ENCODE measurements at places on chromosomes 1 and 21.

- no peak for DNase-seq
These were observed 9.0 kb upstream of the USF1 start for GRCh38 chr1:161054805-161055204.

GRCh38 chr1:16189003-16189402 is 23.4 kb downstream of the ARHGEF19 start:
- DNase-seq, result no peak

DNA sequence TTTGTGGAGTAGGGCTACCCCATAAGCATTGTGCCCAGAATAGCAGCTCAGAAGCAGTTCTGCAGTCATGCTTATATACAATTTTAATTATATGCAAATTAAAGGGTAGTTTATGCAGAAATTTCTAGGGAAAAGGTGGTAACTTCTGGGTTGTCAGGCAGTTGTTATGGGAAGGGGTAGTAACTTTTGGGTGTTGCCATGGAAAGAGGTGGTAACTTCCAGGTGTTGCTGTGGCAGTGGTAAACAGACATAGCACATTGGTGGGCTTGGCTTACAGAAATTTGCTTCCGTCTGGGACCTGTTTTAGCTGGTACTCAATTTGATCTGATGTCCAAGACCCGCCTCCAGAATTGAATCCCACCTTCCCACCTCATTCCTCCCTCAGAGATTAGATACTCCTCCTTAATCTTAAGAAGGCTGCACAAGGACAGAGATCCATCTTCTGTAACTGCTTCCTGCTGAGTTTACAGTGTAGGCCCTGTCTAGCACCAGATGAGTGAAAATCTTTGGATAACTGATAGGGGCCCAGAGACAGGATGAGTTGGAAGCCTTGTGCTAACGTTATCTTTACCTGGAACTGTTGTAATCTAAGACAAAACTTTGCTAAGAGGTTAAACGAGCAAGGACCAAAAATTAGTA is 26.7 kb downstream of the SUCO start:
- DNase-seq, result no peak

DNA sequence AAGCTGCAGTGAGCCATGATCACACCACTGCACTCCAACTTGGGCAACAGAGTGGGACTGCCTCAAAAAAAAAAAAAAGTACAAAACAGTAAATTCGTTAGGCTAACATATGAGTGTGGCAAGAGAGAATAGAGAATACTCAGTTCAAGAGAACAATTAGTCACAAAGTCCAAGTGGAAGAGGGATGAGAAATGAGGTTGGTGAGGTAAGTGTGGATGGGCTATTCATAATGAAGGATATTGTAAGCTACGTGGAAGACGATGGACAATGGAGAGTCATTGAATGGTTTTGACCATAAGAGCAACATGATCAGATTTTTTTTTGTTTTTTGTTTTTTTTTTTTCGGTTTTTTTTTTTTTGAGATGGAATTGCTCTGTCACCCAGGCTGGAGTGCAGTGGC is 34.8 kb downstream of the WDTC1 start:
- no peak for DNase-seq

DNA sequence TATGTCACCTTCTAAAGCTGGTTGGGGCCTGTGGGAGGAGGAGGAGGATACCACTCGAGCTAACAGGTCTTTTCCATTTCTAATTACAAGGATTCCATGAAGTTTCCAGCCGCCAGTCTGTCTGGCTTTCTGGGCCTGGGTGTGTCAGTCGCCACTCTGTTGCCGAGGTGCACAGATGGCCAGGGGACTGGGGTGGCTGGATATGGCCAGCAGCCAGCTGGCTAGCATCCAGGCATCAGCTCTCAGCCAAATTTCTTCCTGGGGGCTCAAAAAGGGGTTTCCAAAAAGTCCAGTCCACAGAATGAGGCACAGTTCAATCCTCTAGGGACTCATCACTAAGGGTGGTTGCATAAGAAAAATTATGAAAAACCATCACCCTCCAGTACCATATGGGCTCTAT is 32.4 kb downstream of the ITPKB start:
- DNase-seq, result no peak

- peak; percentile 61 for DNase-seq
These were observed 809 bp downstream of the SYT11 start for GRCh38 chr1:155859881-155860871.

- no peak for DNase-seq
These were observed 21.2 kb downstream of the JAM2 start for GRCh38 chr21:25660233-25660632.

- DNase-seq, result no peak
These were observed 44.8 kb downstream of the GPR161 start for GRCh38 chr1:168091720-168092550.

DNA sequence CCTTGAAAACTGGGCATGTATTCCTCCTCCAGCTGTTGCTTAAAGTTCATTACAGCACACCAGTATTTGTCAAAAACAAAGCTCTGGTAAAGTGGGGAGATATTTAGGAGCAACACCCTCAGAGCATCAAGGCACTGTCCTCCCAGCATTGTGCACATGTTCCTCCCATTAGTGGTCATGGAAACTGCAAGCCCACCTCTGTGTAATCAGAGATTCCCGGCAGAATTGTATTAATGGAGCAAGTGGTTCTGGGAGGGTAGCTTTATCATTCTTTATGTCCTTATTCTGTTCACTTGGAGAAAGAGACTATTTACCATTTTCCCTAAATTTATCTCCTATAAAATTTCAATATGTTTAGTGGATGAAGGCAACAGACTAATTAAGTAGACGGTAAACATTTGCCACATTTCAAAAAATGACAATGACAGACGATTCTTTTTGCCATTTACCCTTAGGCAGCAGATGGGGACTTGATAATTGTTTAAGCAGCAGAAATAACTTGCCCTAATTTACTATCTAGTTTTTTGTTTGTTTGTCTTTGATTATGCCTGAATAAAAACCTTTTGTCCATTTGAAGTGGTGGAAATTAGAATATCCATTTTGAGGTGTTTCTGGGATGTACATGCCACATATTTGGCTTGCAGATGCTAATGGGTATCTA is 289.6 kb upstream of the ST6GALNAC5 start:
- no peak for DNase-seq

DNA sequence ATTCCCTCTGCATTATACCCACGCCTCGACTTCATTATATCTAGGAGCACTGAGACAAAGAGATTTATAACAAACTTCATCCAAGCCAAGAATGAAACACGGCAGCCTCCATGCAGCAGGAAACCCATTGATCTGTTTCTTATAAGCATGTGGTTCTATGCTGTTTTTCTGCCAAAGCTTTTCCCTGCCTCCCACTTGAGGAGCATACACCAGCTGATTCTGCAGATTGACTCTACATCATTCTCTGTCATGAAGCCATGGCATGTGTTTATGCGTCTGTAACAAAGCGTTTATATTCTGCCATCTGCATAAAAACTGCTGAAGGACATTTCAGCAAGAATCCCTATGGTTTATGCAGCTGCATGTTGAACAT is 102.0 kb downstream of the CYYR1 start:
- DNase-seq, result no peak

- no peak for DNase-seq
These were observed 754 bp upstream of the KRTAP10-5 start for GRCh38 chr21:44581158-44581557.

GRCh38 chr1:36166938-36167905 is 11.3 kb downstream of the MAP7D1 start:
- DNase-seq, result no peak

DNA sequence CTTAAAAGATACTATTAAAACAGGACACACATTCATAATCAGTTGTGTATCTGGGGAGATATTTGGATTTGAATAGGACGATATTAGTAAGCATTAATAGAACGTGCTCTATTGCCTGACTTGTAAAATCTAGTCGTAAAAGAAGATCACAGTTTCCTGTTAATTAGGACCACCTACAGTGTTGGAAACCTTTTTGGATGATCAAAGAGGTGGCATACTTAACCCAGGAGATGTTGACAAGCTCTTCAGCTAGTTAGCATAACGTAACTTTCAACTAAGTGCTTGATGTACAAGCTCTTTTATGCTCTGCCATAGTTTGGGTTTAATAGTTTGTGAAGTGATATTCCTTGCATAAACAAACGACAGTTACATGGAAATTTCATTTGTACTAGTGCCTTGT is 293.3 kb upstream of the NR5A2 start:
- DNase-seq, result no peak

DNA sequence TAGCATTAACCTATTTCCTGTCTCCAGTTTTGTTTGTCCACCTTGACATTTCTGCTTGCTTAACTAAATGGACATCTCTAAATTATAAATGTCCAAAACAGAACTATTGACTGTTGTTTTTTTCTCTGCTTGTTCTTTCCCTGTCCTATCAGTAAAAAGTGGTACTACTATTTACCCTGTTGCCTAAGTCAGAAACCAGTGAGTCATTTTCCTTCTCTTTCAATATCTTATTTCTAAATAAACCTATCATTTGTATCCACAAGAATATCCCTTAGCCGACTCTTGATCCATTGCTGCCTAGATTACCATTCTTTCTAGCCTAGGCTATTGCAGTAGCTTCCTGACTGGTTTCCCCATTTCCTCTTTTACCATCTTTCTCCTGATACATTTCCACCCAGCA is 22.5 kb downstream of the MIER1 start:
- DNase-seq, result no peak

DNA sequence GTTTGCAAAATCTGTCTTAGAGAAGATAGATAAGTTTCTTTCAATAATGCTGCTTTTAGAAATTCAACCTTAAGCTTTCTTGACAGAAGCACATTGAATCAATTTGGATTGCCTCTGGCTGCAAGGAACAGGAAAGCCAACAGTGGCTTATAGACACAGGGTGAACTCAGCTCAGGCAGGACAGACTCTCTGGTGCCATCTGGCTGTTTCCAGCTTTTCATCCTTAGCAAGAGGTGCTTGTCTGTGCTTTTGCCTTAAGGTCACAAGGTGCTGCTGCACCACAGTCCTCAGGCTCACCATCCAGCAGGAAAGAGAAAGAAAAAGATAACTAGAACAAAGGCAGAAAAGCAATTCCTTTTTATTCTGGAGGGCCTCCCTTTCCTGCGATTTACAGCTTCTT is 93.7 kb upstream of the ETS2 start:
- DNase-seq, result peak; percentile 24

Data from NCI-H526 treated with DMSO at 0.1 percent for 48 hours (cell line).